ENCODE measurements at places on chromosomes 16 and 17. TPM values are rescaled to one million over a fixed set of nuclear protein-coding genes. Genes with fewer than 3 reads are reported as not detected.

Gene PRSS27
- polyA plus RNA-seq = 1.2 TPM

Gene PIMREG
- polyA plus RNA-seq = 11.7 TPM

Gene TM4SF5
- polyA plus RNA-seq = not detected

Gene HBM
- 10.3 TPM for polyA plus RNA-seq

Gene DCAKD
- 30.4 TPM for polyA plus RNA-seq

Gene ABCA6
- polyA plus RNA-seq = not detected

Gene CDH11
- polyA plus RNA-seq = 49.6 TPM

Gene GHDC
- 11.1 TPM for polyA plus RNA-seq

Gene TSNAXIP1
- 2.6 TPM for polyA plus RNA-seq

Gene OTOP2
- not detected for polyA plus RNA-seq

Gene NEUROD2
- 0.23 TPM for polyA plus RNA-seq

Gene USP43
- polyA plus RNA-seq = 1.2 TPM

Gene EPOP
- 0.66 TPM for polyA plus RNA-seq

Gene MGAT5B
- not detected for polyA plus RNA-seq

Gene PRR15L
- 36.5 TPM for polyA plus RNA-seq

Gene RNF157
- 9.5 TPM for polyA plus RNA-seq

Gene NTN1
- polyA plus RNA-seq = 10.9 TPM

Gene GGT6
- 6.4 TPM for polyA plus RNA-seq

Gene CCDC154
- polyA plus RNA-seq = 3.0 TPM

Gene VWA3A
- not detected for polyA plus RNA-seq

Gene MYH1
- polyA plus RNA-seq = 12.6 TPM

Gene CCL23
- polyA plus RNA-seq = not detected

Gene PARD6A
- 0.90 TPM for polyA plus RNA-seq

Gene COPRS
- 39.1 TPM for polyA plus RNA-seq

Gene GRAP
- polyA plus RNA-seq = 2.3 TPM

Gene HOXB6
- 0.80 TPM for polyA plus RNA-seq

Gene MYH2
- 153 TPM for polyA plus RNA-seq

Gene TVP23C
- polyA plus RNA-seq = 8.1 TPM

Gene GRB7
- polyA plus RNA-seq = not detected

Gene UTS2R
- polyA plus RNA-seq = 5.3 TPM

Gene SMIM36
- polyA plus RNA-seq = 0.15 TPM

Gene RIPOR1
- polyA plus RNA-seq = 31.1 TPM

Gene SLC52A1
- 0.17 TPM for polyA plus RNA-seq

Gene TRPV3
- not detected for polyA plus RNA-seq

Gene GP2
- polyA plus RNA-seq = not detected

Gene ZACN
- 3.3 TPM for polyA plus RNA-seq

Gene KRTAP2-2
- not detected for polyA plus RNA-seq

Gene MT4
- not detected for polyA plus RNA-seq

Gene EVI2B
- 20.1 TPM for polyA plus RNA-seq

Gene CTF1
- polyA plus RNA-seq = 9.6 TPM
